ENCODE measurements at places on chromosomes 3 and 15.
A peak's percentile ranks its signal among the peaks of the same experiment; 100 is the strongest.

DNA sequence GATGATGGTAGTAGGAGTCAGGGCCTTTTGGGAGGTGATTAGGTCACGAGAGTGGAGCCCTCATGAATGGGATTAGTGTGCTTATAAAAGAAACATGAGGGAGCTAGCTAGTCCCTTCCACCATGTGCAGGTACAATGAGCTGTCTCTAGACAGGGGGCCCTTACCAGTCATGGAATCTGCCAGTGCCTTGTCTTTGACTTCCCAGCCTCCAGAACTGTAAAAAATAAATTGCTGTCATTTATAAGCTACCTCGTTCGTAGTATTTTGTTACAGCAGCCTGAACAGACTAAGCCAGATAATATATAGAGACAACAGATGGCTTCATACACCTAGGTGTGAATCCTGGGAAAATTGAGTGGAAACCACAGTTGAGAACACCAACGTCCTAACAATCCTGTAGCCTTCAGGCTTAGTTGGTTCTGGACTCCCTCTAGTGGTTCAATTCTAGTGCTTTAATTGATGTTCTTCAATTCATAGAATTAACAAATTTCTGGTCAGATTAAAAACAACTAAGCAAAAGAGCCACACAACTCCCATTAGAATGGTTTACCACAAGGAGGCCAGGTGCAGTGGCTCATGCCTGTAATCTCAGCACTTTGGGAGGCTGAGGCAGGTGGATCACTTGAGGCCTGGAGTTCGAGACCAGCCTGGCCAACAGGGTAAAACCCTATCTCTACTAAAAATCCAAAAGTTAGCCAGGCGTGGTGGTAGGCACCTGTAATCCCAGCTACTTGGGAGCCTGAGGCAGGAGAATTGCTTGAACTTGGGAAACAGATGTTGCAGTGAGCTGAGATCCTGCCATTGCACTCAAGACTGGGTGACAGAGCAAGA lies 21.3 kb upstream of the GATM start:
- no peak for DNase-seq

DNA sequence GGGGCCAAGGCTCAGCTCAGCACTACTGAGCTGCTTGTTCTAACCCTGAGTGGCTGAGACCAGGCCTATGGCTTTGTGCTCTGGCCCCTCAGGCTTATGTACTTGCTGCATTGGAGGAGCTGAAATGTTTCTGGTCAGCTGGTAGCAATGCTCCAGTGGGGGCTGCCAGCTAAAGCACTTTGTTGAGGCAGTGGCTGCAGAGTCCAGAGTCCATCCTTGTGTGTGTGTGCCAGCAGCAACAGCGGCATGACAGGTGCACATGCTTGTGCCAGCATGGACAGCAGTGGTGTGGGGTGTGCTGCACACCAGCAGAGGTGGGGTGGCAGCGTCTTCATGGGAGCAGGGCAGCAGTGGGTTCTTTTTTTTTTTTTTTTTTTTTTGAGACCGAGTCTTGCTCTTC lies 169.1 kb downstream of the VPS8 start:
- DNase-seq: no peak

GRCh38 chr15:39488961-39489360 lies 91.9 kb upstream of the THBS1 start:
- no peak for DNase-seq

- DNase-seq: no peak
Measured at GRCh38 chr3:186220365-186220764, 111.5 kb upstream of the ETV5 start.

DNA sequence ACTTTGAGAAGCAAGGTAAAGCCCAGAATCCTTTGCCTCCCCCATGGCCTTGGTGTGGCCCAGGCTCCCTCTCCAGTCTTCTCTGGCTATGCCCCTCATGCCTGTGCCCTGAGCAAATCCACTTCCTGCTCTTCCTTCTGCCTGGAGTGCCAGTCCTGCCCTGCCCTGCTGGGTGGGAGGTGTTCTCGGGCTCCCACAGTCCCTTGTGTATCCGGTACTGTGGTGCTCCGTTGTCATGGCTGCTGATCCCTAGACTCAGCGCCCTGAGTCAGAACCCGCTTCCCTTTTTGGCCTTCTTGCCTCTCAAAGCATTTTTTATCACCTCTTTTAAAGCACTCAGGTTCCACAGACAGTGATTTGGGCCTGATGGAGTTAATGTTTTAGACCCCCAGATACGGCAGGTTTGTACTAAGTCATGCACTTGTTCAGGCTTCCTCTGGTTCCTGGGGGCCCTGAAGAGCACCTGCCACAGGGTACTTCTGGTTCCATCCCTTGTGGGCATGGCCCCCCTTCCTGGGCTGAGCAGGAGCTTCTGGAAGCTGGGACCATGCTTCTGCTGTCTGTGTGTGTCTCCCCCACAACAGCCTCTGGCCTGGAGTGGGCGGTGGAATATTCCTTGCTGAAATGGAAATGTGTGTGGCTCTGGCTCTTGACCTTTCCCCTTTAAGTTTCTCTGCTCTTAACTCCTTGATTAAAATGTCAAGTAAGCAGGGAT lies 29.6 kb upstream of the ADAMTS7 start:
- no peak for DNase-seq

DNA sequence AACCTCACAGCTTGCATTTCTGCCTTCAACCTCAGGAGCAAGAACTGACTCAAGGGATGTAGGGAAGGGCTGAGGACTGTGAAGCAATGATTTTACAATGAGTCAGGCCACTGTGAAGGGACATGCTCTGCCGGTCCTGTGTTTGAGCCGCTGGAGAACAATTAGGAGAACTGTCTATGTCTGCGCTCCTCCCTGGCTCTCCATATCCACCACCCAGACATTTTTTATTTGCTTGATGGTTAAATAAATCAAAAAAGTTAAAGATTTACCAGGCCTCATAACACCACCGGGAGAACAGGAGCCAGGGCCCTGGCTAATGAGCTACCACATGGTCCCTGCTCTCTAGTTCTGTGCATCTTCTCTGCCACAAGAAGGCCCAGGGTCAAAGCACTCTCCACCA lies 29.6 kb downstream of the SEC61A1 start:
- DNase-seq: no peak

- DNase-seq: no peak
Measured at GRCh38 chr3:104646196-104646595, 720.5 kb upstream of the ALCAM start.

DNA sequence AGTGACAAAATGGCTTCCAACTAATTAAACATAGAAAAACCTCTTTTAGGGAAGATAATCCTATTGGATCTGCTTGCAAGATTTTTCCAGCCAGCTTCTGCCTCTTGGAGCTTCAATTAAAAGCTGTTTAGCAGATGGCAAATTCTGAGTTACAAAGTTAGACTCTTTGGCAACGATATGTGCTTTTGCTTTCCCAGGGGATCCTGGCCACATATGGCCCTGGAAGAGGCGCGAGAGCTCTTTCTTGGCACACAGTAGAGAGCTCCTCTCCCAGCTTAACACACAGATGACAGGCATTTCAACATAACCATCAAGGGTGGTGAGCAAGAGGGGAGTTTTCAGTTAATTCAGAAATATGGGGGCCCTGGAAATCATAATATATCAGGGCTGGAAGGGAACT lies 41.6 kb upstream of the GALNT15 start:
- DNase-seq: no peak

- DNase-seq: no peak
Measured at GRCh38 chr3:111956995-111957734, 21.7 kb upstream of the ABHD10 start.

- no peak for DNase-seq
Measured at GRCh38 chr15:25345943-25346342, 92.9 kb downstream of the UBE3A start.

- DNase-seq: peak; percentile 40
Measured at GRCh38 chr3:32401556-32402081, 10.0 kb downstream of the CMTM7 start.

DNA sequence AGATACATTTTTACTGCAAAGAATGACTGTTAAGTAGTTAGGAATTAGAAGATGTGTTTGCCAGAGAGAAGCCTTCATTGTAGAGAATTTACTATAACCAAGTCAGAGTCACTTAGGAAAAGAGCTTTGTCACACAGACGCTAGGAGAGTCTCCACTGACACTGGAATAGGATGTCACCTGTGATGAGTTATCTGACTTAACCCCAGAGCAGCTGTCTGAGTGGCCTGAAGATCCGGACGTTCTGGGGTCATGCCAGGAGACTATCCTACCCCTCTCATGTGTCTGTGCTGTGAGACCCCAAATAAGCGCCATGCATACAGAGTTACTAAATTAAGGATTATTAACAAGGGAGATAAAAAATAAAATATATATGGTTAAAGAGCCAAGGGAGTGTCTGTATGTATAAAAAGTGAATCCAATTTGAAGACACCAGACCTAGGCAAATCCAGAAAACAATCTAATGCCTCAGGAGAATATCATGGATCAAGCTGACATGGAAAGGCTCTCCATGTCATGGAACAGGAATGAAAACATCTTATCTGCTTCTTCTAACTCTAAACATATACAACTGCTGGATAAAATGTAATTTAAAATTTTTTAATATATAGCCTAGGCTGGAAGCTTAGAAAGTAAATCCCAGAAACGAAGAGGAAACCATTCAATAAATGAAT lies 43.5 kb downstream of the ITGB5 start:
- DNase-seq: no peak

GRCh38 chr15:47506329-47507100 lies 210.8 kb upstream of the SEMA6D start:
- DNase-seq: peak; percentile 21

DNA sequence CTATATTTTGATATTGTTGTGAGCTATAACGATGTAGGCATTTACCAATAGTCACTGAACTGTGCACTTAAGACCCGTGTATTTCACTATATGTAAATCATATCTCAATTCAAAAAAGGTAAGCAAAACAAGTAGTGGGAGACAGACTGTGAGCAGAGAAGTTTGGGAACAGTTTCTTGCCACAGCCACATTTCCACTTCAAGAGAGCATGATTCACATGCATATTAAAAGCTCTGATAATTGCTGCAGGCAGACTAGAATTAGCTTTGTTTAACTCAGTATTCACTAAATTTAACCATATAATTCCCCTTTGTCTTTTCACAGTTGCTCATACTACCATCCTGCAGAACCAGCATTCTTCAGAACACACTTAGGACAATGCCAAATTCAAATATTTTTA lies 168.4 kb upstream of the ZNF385D start:
- no peak for DNase-seq

DNA sequence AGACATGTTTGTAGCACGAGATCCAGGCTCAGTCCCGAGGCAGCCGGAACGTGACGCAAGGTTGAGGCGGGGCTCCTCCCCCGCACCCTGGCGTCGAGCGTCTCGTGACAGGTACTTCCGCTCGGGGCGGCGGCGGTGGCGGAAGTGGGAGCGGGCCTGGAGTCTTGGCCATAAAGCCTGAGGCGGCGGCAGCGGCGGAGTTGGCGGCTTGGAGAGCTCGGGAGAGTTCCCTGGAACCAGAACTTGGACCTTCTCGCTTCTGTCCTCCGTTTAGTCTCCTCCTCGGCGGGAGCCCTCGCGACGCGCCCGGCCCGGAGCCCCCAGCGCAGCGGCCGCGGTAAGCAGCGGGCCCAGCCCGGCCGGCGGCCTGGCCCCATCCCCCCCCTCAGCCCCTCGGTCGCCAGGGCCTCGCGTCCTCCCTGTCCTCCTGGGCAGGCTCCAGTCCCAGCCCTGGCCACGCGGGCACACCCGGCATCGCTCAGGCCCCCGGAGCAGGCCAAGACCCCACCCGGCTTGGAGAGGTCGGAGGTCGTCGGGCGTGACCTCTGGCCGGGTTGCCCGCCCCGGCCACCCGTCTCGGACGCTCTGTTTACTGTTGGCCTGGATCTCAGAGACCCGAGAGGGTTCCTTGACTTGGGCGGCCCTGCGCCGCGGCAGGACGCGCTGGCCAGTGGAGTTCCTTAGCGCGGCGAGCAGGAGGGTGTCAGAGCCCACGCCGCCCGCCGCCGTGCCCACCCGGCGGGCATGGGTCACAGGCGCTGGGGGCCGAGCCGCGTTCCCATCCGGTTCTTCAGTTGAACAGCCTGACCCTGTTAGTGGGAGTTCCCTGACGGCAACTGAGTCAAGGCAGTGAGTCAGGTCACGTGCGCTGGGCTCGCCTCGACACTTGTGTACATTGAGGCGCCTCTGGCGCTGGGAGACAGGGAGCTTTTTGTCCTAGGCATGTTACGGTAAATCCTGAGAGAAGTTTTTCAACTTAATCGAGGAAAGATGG lies at the start of gene RAB7A:
RAB7A (plus strand) TSS at position 161 of the 994 bp plus-strand sequence. CDS start 69,185 bp downstream, outside the sequence.
- peak; percentile 89 for DNase-seq

DNA sequence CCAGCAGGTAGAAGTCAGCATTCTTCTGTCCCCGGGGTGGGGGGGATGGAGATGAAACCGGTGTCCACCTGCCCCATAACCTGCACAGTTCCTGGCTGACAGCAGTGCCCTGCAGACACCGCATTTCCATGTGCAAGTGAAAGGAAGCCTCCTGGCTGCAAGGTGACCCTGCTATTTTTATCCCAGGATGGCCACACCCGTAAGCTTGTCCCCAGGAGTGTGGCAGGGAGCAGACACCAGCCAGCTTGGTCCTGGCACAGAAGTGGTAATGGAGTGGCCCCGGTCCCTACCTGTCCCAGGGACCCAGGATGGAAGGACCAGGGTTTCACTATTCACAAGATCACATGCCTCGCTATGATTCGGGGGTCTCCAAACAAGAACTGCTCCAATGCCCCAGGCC lies 85.3 kb upstream of the RPL32 start:
- DNase-seq: no peak

DNA sequence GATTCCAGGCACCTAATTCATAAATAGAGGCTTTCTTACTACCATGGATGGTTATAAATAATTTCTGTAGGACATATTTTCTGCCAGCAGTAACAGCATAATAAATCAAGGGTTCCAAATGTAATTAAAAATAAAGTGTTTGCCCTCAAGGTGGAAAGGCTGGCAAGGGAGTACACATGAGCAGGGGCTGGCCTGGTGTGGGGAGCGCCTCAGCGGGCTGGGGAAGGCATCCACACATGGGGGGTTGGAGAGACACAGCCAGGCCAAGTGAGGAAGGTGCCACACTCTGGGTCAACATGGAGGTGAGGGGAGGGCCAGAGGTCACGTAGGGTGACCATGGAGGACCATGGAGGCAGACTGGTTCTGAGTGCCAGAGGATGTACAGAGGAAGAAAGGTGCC lies 65.8 kb upstream of the OCA2 start:
- DNase-seq: no peak

DNA sequence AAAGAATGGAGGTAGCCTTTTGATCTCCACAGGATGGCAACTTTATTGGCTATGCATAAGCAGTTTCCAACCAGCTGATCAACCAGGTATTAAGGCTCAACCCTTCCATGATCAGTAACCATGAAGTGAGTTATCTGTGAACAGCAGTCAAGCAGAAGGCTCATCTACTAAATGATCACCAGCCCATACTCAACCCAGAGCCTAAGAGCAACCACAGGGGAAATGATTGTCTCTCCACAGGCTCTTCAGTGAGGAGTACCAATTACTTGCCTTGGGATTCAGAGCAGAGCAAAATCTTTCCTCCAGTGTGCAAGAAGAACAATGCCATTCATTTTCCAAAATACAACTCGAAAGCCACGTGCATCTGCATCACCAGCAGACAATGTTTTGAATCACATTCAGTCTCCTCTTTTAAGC lies 754.8 kb downstream of the ROBO1 start:
- no peak for DNase-seq

Data from C1 segment of cervical spinal cord (tissue), 14 donors.